ENCODE measurements at places on chromosomes 4 and X.

GRCh38 chr4:48121180-48121579, 12.9 kb downstream of the TXK start:
- DNase-seq = no peak

- DNase-seq = no peak
These were observed 29.4 kb downstream of the PTTG2 start for GRCh38 chr4:37989398-37990260.

- no peak for DNase-seq
These were observed 3.4 kb upstream of the MRPL1 start for GRCh38 chr4:77859256-77859655.

DNA sequence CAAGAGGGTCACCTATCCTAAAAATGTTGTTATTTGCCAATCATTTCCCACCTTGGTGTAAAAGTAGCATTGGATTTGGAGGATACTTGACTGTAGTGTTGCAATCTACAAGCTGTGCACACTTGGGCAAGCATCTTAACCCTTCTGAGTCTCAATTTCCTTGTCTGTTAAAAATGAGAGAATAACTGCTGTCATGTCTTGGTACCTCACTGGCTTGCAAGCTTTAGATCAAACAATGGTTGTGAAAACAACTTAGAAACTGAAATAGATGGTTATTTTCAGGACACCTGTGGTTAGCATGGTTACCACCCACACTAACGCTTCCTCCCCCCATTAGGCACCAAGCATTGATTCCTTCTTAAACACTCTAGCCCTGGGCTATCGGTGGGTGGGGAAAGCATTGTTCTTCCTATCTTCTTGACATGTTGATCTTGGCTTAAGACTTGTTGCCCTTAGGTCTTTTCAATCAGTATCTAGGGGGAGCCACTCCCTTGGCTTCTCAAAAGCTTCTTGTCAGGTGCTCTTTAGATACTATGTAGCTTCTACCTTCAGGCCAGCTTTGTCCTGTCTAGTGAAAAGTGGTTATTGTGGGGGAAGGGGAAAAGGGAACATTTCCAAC, 10.6 kb upstream of the AMOT start:
- no peak for DNase-seq

DNA sequence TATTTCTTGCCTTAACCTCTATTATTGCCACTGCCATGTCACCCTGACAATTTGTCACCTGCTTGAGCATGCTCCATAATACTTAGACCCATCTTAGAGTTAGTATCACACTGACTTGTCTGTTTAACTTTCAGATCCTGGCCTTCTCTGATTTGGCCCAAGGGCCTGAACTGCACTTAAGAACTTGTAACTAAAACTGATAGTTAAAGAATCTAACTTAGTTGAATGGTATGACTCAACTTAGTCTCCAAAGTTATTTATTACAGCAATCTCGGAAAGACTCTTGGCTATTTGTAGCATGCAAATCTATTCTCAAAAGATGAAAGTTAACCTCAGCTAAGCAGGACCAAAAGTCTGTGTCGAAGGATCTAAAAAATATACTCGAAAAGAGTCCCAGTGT, 72.3 kb downstream of the IGSF1 start:
- no peak for DNase-seq

DNA sequence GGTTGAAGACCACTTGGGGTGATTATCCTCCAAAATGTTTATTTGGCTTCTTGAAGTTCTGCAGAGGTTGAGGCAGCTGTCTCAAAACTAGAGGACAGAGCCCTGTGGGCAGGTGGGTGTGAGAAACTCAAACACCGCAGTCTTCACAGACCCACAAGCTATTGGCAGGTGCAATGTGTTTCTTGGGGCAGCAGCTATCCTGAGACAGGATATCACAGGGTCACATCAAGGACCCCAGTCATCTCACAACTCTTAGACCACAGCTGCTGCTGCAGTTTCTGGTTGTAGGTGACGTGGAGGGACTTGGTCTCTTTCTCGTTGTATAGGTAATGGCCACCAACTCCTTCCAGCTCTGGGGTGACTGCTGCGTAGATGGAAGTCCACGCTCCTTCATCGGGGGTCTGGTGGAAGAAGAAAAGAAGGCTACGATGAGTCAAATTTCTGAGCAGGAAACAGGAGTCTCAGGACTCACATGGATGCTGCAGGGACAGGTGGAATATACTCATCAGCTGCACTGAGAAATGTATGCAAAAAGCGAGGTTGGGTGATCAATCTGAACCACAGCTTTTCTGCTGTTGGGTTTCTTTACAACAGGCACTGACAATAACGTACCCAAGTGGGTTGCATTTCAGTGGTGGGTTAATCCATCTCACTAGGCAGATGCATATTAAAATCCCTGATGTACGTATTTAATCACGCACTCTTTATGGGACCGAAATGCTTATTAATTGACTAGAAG, 279.8 kb downstream of the DHRSX start:
- DNase-seq = no peak

DNA sequence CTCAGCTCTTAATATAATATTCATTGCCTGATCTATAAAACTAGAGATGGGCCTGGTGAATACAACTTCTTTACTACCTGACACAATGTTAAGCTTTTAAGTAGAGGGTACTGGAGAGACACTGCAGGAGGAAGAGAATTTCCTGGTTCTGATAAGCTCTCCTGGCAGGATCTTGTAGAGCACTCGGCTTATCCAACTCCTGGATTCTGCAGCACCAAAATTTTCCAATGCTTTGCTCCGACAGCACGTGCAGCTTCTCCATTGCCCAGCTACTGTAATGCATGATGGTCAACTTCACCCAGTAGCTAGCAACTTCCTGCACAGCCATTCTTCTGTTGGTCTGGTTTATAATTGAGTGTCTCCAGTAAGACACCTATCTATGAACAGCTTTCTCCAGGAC, 686.2 kb upstream of the BOD1L1 start:
- no peak for DNase-seq

GRCh38 chr4:71004281-71004851, 10.9 kb downstream of the DCK start:
- no peak for DNase-seq

GRCh38 chrX:97616883-97617530, 733.3 kb downstream of the RPA4 start:
- DNase-seq = no peak

Data from NCI-H2227 treated with DMSO at 0.1 percent for 48 hours (cell line).